ENCODE measurements at places on chromosomes 5 and 9.

GRCh38 chr5:168300326-168301182 is 9.1 kb downstream of the WWC1 start:
- DNase-seq, result no peak

- no peak for DNase-seq
Observed at GRCh38 chr9:6930827-6931226, 173.1 kb downstream of the KDM4C start.

- no peak for DNase-seq
Observed at GRCh38 chr5:128487041-128487440, 51.0 kb downstream of the FBN2 start.

- DNase-seq, result no peak
Observed at GRCh38 chr9:88641456-88642240, 106.7 kb downstream of the NXNL2 start.

- no peak for DNase-seq
Observed at GRCh38 chr5:80125962-80126480, 90.9 kb downstream of the THBS4 start.

GRCh38 chr9:127979333-127980059 is 1.3 kb downstream of the EEIG1 start:
- DNase-seq, result no peak

DNA sequence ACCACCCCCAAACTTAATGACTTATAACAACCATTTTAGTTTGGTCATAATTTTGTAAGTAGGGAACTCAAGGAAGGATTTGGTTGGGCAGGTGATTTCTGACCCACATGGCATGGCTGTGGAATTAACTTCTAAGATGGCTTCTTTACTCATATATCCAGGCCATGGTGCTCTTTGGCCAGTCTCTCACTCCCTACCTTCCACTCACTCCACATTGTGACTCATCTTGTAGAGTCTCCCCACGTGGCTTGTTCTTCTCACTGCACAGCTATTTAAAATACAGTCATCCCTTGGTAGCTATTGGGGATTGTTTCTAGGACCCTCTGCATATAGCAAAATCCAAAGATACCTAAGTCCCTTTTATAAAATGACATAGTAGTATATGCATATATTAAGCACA is 76.6 kb upstream of the MAST4 start:
- no peak for DNase-seq

DNA sequence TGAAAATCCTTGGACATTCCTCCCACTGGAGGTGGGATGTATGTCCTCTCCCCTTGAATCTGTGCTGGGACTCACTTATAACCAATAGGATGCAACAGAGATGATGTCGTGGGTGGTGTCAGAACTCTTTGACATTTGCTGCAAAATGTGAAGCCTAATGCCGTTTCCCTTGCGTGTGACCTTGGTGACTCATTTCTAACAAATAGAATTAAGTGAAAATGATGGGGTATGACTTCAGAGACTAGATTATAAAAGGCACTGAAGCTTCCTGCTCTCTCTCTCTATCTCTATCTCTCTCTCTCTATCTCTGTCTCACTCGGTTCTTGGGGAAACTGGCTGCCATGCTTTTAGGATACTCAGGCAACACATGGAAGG is 126.1 kb upstream of the STC2 start:
- no peak for DNase-seq

DNA sequence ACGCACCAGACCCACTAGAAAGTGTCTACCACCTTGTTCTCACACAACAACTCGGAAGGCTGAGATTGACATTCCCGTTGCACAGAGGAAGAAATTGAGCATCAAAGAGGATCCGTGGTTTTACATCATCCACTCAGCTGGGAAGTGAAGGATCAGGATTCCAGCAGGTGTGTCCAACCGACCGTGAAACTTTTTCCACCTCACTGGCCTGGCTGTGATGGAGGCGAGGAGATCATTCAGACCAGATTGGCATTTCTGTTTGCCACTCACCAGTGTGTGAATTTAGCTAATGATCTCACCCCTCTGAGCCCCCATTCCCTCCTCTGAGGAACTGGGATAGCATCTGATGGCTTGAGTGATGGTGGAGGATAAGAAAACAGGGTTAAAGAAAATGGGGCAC is 46.7 kb upstream of the CPLX2 start:
- DNase-seq, result no peak

DNA sequence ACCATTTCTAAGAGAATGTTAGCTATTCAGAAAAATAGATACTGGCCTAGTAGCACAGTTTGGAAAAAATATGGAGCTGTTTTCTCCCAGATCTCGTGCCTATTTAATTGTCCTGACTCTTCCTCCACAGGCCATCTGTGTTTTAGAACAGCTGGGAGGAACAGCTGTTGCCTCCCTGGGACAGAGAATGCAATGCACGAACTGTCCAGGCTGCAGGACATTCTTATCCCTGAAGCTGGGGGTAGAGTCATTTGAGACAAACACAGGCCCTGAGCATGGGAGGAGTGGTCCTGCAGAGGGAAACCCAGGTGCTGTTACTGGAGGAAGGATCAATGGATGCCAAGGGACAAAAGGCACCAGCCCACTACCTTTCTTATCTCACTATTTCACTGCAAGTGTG is 20.9 kb upstream of the SPARC start:
- no peak for DNase-seq

- DNase-seq, result no peak
Observed at GRCh38 chr9:99873943-99874584, 32.4 kb upstream of the STX17 start.

DNA sequence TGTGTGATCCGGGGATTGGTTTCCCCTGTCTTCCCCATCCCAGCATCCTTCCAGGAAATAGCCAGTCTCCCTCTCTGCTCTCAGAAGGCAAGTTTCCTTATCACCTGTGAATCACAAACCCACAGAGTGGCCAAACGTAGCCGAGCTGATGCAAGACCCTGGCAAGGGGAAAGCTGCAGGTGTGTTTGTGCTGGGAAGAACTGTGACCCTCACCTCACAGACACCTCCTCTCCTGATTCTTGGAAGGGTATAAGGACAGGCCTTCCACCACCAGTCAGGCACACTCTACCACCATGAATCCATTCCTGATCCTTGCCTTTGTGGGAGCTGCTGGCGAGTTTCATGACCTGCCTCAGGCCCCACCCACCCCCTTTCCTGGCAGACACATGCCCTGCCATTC is at the start of gene PRSS3:
TSS of gene PRSS3 (plus strand) at position 281 of the 400 bp plus-strand sequence. CDS start at position 294, 13 bp downstream.
- no peak for DNase-seq

DNA sequence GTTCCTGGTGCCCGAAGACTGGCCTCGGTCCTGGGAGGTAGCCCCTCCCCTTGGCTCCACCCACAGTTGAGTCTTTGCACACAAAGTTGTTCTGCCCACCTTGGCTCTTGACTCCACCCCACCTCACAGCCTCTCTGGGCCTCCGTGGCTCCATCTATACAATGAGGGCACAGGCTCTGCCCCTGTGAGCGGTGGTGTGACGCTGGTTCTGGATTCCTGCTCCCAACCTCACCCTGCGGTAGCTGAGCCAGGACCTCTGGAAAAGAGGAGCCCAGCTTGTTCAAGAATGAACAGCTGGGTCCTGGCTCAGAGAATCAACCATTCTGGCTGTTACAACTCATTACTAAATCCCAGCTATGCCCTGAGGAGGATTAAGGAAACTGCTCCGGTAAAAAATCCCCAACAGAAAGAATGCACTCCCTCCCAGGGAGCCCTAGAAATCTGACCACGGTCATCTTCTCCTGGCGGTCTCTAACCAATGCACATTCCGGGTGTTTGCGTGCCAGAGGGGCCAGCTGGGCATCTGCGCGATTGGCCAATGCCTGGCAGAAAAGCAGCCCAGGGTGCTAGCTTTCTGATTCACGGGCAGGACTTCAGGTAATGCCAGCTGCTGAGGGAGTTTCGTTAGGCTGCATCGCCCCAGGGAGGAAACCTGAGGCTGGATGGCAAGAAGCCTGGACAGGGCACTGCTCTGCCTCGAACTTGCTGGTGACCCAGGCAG is 9.9 kb upstream of the GRHPR start:
- no peak for DNase-seq

DNA sequence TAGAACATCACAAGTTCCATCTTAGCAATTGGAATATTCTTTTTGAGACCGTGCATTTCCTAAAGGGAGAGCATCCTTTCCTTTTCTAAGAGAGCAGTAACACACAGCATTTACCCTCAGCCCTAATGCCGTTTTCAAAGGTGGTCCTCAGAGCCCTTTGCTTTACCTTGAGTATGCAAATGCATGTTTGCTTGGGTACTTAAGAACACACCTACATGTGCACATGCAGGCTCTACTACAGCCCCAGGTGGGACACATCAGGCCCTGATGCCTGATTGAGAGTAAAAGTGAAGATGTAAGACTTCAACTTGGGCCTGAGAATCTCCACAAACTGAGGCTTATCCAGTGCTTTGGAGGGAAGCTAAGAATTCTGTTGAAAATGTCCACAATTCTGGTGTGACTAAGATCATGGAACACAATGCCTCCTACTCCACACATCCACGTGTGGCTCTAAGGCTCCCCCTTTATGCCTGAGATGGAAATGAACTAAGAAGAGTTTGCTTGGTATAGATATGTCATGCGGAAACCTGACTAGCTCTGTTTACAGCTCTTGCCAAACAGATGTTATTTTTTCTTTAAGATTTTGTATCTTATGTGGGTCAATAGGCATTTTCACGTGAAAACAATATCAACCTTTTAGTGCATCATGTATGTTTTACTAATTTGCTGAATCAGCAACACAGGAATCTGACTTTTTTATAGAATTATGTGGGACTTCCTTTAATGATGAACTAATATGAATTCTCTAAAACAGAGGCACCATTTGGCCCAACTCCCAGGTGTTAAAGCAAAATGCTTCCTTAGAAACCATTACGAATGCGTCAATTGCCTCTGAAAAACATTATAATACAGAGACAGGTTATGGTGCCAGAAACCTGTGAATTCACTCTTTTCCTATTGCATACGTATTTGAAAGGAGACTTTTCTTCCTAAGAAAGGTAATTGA is 48.9 kb upstream of the SLC2A8 start:
- no peak for DNase-seq

DNA sequence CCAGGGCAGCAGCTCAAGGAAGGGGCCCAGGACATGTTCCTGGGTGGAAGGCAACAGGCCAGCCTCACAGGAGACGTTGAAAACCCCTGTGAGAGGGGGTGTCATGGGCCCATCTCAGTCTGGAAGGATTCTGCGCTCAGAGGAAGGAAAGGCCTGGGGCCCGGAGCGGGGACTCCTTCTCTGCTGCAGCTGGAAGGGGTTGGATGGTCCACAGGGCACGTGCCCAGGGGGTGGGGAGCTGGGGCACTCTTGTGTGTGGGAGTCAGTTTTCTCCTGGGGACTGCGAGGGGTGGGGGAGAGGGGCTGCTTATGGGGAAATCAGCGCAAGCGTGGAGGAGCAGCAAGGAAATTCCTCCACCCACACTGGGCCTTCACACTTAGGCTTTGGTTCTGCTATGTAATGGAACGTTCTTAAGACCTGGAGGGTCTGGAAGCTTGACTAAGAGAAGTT is 2.9 kb upstream of the LPCAT1 start:
- no peak for DNase-seq

DNA sequence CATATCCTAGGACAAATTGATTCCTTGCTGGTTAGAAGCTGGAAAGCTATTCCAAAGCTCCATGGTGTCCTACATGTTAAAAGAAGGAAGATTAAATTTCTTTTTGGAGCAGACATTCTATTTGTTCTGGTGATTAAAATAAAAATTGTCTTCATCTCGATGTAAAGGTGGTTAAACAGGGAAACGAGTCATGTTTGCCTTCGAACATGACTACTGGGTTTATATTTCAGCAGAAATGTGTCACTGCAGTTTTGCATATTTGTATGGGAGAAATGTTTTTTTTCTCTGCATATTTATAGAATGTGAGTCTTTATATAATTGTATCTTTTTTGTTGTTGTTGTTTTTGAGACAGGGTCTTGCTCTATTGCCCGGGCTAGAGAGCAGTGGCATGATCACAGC is 36.4 kb downstream of the ADAMTS12 start:
- DNase-seq, result no peak

- DNase-seq, result no peak
Observed at GRCh38 chr9:27351438-27351837, 54.5 kb upstream of the EQTN start.

GRCh38 chr9:6893350-6894131 is 135.8 kb downstream of the KDM4C start:
- DNase-seq, result no peak

DNA sequence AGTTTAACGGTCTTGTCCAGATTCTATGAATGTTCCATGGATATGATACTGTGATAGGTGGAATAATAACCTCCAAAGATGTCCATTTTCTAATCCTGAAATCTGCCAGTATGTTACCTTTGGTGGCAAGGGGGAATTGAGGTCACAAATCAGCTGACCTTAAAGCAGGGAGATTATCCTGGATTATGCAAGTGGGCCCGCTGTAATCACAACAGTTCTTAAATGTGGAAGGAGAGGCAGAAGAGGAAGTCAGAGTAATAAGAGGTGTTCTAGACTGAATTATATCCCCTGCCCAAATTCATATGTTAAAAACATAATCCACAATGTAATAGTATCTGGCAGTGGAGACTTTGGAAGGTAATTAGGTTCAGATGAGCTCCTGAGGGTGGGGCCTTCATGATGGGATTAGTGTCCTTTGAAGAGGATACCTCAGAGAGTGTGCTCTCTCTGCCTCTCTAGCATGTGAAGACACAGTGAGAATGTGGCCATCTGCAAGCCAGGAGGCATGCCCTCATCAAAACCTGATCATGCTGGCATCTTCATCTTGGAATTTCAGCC is 47.6 kb upstream of the ZFAND5 start:
- DNase-seq, result no peak

- DNase-seq, result no peak
Observed at GRCh38 chr9:70589571-70590314, 175.3 kb upstream of the KLF9 start.

GRCh38 chr5:38497946-38498345 is 58.5 kb downstream of the LIFR start:
- no peak for DNase-seq

DNA sequence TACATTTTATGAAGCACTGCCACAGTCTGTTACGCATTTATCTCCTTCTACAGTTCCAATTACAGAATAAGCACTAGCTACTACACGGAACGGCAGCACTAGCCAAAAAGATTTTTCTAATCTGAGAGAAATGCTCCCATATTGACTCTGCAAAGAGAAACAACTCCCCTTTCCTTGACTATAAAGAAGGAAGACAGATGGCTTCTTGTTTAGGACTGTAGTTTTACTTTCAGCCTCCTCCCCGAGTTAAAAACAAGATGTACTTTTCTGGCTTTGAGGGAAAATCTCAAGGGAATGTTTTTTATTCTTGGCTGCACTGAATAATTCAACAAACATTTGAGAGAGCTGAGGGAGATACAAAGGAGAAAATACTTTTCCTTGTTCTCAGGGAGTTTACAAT is 1.9 kb upstream of the SLC44A1 start:
- DNase-seq, result no peak

- no peak for DNase-seq
Observed at GRCh38 chr5:173282916-173283315, 45.3 kb downstream of the STC2 start.
